ENCODE measurements at places on chromosomes 6 and 20.

DNA sequence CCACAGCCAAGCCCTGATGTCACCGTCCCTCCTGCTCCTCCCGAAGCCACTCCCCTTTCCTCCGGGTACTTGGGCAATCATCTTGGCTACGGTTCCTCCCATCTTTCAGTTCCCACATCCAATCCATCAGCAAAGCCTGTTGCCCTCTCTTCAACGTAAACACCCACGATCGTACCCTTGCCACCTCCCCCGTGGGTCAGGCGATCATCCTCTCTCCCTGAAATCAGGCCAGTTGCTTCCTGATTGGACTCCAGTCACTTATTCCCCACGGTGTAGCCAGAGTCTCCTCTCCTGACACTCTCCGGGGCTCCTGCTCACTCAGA lies 44.5 kb downstream of the SULF2 start:
- DNase-seq, result no peak

- no peak for DNase-seq
Measured at GRCh38 chr6:167998215-167998614, 744 bp downstream of the KIF25 start.

DNA sequence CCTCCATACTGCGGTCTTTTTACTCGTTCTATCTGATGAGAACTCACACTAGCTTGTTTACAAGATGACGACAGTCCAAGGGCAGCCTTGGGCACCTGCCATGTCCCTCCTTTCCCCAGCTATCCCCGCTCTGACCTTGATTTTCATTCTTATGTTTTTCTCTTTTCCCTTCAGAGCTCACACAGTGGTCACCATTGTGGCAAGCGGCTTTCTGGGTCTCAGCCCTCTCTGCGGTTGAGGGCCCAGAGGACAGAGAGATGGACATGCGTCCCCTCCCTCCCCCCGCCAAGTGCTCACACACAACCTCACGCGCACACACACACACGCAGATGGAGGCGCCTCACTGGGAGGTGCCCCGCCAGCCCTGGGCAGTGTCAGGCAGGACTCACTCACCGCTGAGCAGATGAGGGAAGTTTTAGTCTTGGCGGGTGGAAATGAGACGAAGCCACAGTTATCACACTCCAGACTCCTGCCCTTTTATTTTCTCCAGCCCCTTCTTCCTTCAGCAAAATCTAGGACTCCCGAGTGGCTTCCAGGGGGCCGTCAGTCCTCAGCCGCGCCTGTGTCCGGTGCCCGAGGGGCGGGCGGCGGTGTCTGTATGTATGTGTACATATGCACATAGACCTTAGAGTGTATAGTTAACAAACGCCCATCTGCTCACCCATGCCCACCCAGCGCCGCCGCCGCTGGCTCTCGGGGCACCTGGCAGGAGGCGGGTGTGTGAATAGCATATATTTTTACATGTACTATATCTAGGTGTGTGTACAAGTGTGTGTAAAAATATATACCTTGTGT lies 13.8 kb upstream of the MYL9 start:
- DNase-seq, result no peak

- DNase-seq, result no peak
Measured at GRCh38 chr6:17583811-17584210, 16.3 kb upstream of the FAM8A1 start.

DNA sequence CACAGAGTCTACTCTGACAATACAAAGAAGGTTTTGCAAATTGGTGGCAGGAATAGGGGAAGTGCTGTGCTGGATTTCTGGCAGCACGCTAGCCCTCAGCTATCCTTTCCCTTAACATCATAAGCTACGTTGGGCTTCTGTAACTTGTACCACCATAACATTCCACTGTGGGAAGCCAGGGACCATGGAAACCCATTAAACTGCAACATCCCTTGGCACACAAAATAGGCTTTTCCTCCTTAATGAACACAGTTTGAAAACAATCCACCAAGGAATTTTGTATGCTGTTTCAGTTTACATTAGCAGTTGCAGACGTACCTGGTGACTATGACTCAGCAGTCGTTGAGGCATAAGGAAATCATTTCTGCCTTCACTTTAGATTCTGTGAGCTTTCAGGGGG lies 203.9 kb upstream of the RAB32 start:
- no peak for DNase-seq

DNA sequence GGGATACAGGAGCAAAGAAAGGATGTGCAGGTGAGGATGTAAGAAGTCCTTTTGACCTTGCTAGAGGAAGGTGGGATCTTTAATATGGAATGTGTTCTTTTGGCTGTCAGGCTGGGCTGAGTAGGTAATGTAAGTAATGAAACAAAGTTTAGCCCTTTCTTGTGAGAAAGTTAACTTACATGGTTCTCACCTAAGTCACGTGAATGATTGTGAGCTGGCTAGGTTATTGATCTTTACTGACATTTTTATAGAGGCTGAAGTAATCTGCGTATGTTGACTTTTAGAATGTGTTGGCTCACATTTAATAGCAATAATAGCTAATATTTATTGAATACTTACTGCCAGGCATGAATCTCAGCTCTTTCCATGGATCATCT lies 2.6 kb downstream of the TOP1 start:
- DNase-seq, result no peak

- no peak for DNase-seq
Measured at GRCh38 chr6:11309947-11310665, 77.6 kb upstream of the NEDD9 start.
